NCI-H345 (cell line): ENCODE measurements at places on chromosomes 4 and X.

- DNase-seq = peak; percentile 10
Observed at GRCh38 chrX:132999209-132999608, 40.8 kb upstream of the HS6ST2 start.

DNA sequence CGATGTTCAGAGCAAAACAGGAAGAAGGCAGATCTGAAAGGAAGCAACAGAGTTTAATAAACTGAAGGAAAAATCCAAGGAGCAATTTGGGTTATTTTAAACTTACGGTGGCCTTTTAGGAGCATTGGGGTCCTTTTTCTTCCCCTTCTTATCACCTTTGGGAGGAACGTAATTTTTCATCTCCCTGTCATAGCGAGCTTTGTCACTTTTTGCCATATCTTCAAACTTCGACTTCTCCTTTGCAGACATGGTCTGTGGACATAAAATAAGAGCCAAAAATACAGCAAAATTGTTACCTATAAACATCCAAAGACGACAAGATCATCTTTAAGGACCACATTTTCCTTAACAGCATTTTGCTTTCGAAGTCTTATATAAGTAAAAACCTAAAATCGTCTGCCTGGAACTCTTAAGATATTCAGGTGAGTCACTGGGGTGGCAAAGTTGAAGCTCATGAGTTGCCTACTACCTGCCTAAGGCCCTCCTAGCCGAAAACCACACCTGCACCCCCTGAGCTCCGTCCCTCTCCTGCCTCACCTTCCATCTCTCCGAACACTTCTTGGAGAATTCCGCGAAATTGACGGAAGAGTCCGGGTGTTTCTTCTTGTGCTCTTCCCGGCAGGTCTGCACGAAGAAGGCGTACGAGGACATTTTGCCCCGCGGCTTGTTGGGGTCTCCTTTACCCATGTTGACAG lies 1.0 kb downstream of the HMGB2 start:
- no peak for DNase-seq

- DNase-seq = no peak
Observed at GRCh38 chr4:135120195-135120594, 918.6 kb upstream of the PABPC4L start.

- no peak for DNase-seq
Observed at GRCh38 chr4:61890321-61890720, 690.2 kb downstream of the ADGRL3 start.

GRCh38 chrX:154436374-154436982 lies 476 bp upstream of the GDI1 start:
- peak; percentile 39 for DNase-seq

GRCh38 chr4:62156205-62156604 lies 956.1 kb downstream of the ADGRL3 start:
- no peak for DNase-seq

GRCh38 chr4:70863099-70863790 lies 23.6 kb upstream of the GRSF1 start:
- no peak for DNase-seq

GRCh38 chr4:104919406-104919805 lies 227.3 kb upstream of the TET2 start:
- DNase-seq = no peak

DNA sequence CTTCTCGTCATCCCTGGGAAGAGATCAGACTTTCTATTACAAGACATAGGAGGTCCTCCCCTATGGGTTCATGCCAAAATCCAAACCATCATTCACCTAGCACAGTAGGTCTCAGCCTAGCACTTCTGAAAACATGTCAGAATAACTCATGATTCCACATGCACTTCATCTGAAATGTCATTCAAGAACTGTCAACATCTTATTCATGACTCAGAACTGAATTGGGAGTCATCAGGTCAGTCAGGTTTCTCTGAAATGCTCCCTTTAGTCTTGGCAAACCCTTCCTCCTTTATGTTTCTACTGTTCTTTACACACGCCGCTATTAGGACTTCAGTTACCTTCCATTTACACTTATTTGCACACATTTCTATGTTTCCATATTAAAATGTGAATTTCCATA lies 67.2 kb downstream of the ANTXR2 start:
- DNase-seq = no peak

DNA sequence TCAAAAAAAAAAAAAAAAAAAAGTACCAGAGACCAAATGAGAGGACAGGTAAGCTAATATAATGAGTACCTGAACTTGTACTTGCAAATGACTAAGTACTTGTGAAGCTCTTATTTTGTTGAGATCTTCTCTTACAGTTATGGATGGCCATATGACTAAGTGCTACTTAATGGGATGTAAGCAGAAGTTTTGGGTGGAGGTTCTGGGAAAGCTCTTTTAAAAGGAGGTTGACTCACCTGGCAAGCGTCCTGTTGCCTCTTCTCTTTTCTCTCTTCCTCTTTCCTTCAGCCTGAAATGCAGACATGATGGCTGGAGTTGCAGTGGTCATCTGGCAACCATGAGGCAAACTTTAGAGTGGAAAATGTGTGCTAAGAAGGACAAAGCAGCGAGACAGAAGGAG lies 36.9 kb upstream of the MED14 start:
- DNase-seq = no peak

DNA sequence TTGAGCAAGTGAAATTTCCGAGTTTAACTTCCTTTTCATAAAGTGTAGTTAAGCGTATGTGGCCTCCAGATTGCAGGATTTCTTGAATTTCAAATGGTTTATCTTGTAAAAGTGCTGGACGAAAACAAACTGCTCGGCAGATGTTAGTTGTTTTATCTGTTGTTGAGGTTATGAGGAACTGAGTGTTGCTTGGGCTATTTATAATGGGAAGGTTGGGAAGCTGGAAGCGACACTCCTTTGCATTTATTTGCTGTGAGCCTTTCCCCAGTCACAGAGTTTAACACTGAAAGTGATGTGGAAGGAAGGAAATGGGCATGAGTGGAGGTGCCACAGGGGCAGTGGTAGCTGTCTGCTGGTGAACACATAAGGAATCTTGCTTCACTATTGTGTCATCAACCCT lies 284.9 kb downstream of the PCDH7 start:
- DNase-seq = no peak
